ENCODE measurements at places on chromosomes 7 and 10.

GRCh38 chr7:106848851-106849442 lies 16.1 kb upstream of the PIK3CG start:
- DNase-seq, result no peak

DNA sequence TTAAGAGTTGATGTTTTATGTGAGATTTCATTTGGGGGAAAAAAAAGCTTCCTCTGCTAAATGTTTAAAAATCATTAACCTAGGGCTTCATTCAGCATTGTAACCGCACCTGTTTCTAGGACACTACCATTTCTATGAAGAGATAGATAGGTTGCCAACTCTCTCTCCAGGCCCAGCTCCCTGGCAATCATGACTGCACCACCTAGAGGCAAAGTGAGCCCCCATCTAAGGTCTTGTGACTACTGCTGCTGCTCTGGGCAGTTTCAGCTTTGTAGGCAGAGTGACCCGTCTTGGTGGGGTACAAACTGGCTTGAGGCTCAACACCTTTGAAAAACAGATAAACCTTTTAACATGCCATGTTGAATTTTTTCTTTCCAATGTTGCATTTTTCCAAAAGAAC lies 27.3 kb upstream of the MRC1 start:
- DNase-seq, result no peak

DNA sequence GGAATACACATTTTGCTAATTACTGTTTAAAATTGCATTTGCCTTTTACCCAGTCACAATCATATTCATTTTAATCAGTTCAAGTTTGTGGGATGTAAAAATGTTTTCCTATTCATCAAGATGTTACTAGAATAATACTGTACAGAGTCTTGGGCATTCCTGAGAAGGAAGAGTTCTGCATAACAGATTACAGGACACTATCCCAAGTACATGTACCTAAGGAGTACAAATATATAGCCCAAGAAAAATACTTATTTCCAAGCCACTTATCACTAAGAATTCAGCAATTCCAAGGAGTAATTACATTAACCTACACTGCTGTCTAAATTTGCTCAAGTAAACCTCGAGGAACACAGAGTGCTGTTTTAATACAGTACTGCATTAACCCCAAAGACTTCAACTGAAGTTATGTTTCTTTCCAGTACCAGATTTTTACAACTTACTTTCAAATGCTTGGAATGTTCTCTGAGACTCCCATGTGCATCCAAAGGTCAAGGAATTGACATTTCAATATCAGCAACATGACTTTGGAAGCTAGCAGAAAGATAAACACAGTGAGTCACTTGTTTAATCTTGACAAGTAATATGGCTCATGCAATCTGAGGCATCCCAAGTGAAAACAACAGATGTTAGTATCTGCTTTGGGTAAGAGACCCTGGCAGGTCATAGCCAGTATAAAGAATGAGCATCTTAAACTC lies 125.4 kb upstream of the BET1 start:
- DNase-seq, result peak; percentile 60

DNA sequence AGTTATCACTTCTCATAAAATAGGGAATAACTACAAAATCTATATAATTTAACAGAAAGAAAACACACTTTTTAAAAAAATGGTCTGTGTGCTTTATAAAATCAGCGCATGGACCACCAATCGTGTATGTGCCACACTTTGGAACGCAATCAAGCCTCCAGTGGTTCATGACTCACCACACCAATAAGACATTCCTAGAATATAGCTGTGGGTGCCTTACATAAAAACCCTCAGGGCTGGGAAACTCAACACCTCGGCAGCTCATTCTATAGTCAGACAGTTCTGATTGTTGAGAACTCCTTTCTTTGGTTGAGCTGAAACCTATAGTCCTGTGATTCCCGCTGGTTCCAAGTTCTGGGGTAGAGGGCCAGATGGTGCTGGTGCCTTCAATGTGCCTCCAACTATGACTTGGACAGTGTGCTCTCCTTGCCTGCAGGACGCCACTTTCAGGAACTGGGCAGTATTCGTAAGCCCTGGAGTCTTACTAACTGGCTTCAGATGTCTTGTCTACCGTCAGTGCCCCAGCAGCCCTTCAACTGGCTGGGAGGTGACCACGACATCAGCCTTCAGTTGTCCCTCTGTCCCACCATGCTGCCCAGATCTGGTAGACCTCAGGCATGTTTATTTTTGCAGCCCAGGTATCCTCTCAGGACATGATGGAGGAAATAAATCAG lies 135.7 kb upstream of the GDF10 start:
- no peak for DNase-seq

- DNase-seq, result no peak
Observed at GRCh38 chr10:69862882-69863530, 61.3 kb downstream of the COL13A1 start.

GRCh38 chr10:6409971-6410643 lies 170.0 kb downstream of the PRKCQ start:
- DNase-seq, result peak; percentile 62

GRCh38 chr7:143331179-143331801 lies 15.4 kb downstream of the CLCN1 start:
- no peak for DNase-seq

DNA sequence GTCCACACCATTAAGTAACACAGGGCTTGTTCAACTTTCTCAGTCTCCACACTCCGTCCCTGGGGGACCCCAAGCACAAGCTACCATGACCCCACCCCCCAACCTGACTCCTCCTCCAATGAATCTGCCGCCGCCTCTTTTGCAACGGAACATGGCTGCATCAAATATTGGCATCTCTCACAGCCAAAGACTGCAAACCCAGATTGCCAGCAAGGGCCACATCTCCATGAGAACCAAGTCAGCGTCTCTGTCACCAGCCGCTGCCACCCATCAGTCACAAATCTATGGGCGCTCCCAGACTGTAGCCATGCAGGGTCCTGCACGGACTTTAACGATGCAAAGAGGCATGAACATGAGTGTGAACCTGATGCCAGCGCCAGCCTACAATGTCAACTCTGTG lies 81.1 kb upstream of the SAMD8 start:
- DNase-seq, result no peak

DNA sequence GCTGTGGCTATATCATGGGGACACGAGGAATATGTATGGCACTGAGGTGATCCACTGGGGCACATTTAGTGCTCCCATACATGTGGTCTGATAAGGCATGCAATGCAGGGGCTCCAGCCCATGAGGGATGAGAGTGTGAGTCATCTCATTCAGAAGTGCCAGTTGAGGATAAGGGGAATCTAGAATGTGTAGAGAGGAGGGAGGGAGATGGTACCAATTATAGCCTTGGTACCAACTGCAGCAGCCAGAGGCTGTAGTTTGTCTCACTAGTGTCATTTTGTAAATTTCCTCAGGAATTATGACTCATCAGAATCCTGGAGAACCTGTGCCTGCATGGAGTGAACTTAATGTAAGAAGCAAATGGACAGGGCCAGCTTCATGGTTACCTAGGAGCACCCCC lies 46.2 kb downstream of the LAMB4 start:
- DNase-seq, result peak; percentile 53

GRCh38 chr10:119416855-119417254 lies 125.7 kb downstream of the RGS10 start:
- peak; percentile 83 for DNase-seq

DNA sequence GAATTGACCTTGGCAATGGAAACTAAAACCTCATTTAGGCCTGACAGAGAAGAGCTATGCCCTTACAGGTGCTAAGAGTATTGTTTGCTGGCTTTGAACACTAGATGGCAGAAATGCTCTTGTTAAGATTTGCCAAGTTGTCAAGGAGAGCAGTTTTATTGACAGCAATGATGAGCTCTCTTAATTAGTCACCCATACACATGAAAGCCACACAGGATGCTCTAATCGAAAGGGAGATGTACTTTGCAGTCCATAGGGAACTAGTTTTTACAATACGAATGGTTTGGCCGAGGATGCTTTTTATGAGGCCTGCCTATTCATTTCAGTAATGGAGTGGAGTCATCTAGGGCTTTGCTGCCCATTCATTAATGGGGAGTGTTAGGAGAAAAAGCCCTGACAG lies 45.4 kb upstream of the MBL2 start:
- DNase-seq, result peak; percentile 61

- DNase-seq, result no peak
Observed at GRCh38 chr10:42952931-42953683, 123.8 kb upstream of the RET start.

- DNase-seq, result no peak
Observed at GRCh38 chr10:129718548-129719414, 245.3 kb downstream of the EBF3 start.

GRCh38 chr7:840001-840600 lies 7.8 kb downstream of the SUN1 start:
- no peak for DNase-seq

GRCh38 chr7:157609932-157610640 lies 273.3 kb downstream of the DNAJB6 start:
- no peak for DNase-seq

DNA sequence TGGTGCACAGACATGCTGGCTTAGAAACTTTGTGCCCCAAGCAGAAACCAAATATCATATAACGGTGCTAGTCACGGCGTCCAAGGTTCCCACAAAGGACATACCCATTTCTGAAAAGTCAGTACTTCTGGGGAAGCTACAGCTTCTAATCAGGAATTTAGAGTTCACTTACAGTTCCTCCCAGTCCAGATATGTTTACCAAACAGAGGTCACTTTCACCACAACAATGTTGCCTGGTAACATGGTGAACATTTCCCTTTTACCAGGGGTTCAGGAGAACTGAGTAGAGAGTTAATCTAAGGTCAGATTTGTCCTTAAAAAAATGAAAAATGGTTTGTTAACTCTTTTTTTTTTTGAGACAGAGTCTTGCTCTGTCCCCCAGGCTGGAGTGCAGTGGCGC lies 265.9 kb upstream of the MKLN1 start:
- DNase-seq, result no peak

- DNase-seq, result no peak
Observed at GRCh38 chr7:94330269-94331020, 64.2 kb upstream of the COL1A2 start.

GRCh38 chr7:44333911-44334733 lies 8.7 kb upstream of the CAMK2B start:
- no peak for DNase-seq

DNA sequence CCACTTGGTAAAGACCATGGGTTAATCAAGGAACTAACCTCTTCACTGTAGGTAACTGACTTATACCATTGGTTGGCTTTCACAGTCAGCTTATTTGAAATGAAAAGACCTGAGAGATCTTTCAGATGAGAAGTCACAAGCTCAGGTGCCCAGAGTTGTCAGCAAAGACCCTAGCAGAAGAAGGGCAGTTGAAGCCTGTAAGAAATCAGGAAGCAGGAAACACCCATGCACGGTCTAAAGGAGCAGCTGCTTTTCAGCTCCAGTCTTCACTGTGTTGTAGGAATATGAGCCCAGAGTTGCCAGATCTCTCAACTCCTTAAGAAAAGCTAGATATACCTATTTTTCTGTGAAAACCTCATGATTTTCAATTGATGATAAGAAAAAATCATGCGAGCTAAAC lies 130.0 kb downstream of the ARID5B start:
- no peak for DNase-seq

GRCh38 chr7:80748363-80749042 lies 110.1 kb downstream of the CD36 start:
- no peak for DNase-seq

GRCh38 chr7:139431459-139431858 lies 52.0 kb downstream of the KLRG2 start:
- DNase-seq, result no peak

GRCh38 chr10:106513352-106513771 lies 651.1 kb downstream of the SORCS1 start:
- DNase-seq, result no peak

DNA sequence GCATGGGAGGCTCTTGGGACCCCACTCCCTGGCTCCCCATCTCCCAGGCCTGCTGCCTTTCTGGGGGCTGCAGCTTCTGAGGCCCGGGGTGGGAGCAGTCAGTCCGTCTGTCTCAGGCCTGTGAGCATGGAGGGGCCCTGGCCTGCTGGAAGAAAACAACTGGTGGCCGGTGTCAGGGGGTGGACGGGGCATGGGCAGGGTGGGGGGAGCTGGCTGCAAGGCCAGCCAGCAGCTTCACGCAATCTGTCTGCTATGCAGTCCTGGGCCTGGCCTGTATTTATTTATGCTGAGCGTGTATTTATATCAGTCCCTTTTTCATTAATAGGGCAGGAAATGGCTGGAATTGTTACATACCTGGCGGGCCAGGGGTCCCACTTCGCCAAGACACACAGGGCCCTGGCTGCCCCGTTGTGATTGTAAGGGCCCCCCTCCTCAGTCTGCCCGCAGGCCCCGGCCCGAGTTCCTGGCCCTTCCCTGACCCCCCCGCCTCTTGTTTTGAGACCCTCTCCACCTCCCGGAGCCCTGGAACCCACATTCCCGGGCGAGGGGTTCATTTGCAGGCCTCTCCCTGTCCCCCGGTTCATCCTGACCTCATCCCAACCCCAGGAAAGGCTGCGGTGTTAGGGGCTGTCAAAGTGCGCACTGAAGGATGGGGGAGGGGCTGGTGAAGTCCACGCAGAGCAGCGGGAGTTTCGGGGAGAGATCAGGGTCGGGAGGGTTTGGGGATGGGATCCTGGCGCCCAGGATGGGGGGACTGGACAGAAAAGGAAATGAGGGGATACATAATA lies 8.2 kb downstream of the TMEM270 start:
- DNase-seq, result no peak

DNA sequence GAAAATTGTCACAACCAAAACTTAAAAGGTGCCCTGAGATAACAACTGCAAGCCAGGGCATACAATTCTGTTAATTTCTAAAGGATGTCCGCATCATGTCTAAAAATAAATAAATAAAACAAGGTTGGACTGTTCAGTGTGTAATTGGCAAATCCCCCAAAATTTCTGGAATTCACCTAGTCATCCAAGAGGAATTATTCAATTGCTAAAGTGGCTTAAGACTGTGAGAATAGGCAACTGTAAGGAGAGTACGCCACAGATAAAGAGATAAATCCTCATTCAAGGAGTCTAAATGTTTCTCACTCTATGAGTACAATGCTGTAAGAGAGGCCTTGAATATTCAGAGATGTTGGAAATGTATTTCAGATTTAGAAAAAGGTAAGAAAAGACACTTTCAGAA lies 37.2 kb downstream of the PIK3AP1 start:
- DNase-seq, result no peak

- DNase-seq, result no peak
Observed at GRCh38 chr7:7569615-7570014, 2.9 kb downstream of the MIOS start.

- DNase-seq, result no peak
Observed at GRCh38 chr10:62462461-62462860, 88.3 kb downstream of the ZNF365 start.

DNA sequence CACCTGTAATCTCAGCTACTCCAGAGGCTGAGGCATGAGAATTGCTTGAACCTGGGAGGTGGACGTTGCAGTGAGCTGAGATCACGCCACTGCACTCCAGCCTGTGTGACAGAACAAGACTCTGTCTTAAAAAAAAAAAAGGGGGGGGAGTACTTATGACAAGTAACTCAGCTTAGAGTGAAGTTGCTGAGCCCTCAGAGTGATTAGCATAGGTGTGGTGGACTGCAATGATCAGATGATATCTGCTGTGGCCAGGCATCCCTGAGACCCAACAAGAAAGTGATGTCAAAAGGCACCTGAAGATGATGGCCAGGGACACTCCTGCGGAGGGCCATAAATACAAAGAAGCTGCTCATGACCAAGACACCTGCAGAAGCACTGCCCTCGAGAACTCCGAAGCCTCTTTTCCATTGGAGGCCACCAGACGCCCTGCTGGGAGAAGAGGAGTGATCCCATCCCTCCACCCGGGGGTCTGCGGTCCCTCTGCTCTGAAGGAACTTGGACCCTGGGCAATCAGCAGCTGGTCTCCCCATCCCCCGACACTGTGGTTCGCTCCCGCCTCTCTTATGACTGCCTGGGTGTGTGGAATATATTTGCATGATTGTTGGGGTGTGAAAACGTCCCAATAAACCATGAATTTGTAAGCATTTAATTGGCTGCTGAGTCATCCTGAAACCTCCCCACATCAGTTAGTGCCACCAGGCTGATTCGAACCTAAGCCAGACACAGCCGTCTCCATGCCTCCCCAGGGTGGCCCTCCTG lies 46.0 kb downstream of the RASGEF1A start:
- DNase-seq, result no peak

Data from dermis blood vessel endothelial cell (primary cell).